ENCODE measurements at places on chromosomes 1 and 21.
A peak's percentile ranks its signal among the peaks of the same experiment; 100 is the strongest.

DNA sequence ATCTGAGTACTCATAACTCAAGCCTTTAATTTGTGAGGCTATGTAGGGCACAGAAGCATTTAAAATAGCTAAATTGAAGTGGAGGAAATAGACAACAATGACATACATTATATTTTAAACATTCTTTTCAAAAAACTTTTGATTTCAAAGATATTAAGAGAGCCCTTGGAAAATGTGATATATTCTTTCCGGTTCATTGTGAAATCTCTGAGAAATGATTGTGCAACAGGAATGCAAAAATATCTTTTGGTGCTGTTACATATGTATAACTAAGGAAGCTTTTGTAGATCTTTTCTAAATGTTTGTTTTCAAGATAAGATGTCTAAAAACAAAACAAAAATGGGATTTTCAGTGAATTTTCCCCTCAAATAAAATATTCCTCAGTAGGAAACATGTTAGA is 185.2 kb downstream of the LEPR start:
- no peak for DNase-seq

DNA sequence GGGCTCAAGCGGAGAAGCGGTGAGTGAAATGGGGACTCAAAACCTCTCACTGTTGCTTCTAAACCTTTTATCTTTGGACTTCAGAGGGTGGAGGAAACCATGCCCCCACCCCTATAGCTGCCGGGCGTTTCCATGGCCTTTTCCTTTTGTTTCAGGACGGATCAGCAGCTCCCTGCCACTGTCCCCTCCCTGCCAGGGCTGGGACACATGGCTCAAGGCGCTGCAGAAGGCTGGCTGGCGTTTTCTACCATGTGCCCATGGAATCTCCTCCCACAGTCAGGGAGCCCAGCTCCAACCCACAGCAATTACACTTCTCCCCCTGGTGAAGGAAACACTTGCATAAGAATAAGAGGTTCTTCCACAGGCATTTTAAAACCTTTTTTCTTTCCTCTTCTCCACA is 812.7 kb downstream of the PLA2G4A start:
- no peak for DNase-seq

- DNase-seq: no peak
Measured at GRCh38 chr1:15874471-15874870, 27.0 kb downstream of the SPEN start.

- no peak for DNase-seq
Measured at GRCh38 chr21:30194701-30195299, 21.1 kb downstream of the CLDN8 start.

- no peak for DNase-seq
Measured at GRCh38 chr1:233901495-233901894, 3.0 kb upstream of the SLC35F3 start.

DNA sequence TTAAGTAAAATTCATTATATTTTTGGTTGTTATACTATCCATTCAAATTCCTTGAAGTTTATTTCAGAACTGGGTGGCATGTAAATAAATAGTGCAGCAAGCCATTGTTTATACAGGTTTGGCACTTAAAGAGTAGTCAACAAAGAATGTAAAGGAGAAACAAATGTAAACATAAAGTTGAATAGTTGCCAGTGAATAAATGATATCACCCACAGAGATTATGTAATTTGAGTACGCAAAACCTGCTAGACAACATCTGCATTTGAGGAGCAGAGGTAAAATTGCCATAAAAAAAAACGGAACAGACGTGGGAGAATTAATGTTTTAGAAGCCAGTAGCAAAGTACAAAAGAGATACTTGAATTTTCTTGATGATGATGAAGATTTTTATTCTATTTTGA is 111.6 kb downstream of the ADGRL2 start:
- DNase-seq: no peak

- no peak for DNase-seq
Measured at GRCh38 chr1:226100436-226101391, 38.2 kb downstream of the H3-3A start.

- DNase-seq: no peak
Measured at GRCh38 chr1:228098323-228098931, 4.7 kb downstream of the C1orf35 start.

- DNase-seq: no peak
Measured at GRCh38 chr1:154408174-154408777, 3.1 kb downstream of the IL6R start.

- no peak for DNase-seq
Measured at GRCh38 chr1:168344517-168344916, 63.8 kb downstream of the TBX19 start.

DNA sequence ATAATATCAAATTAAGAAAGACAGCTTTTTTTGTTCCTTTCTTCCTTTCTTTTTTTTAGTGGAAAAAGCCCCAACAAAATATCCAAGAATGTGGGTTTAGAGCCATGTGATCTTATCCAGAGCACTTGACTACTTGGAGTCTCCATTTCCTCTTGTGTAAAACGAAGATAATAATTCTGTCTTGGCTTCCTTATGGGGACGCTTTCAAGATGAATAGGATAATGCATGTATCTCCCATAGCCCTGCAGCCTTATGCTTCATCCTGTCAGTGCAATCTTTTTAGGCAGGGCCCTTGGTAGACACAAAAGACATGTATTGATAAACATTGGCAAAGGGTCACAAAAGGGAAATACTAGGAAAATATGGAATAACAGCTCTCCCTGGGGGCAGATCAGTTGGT is 34.8 kb downstream of the ZBTB18 start:
- DNase-seq: no peak

DNA sequence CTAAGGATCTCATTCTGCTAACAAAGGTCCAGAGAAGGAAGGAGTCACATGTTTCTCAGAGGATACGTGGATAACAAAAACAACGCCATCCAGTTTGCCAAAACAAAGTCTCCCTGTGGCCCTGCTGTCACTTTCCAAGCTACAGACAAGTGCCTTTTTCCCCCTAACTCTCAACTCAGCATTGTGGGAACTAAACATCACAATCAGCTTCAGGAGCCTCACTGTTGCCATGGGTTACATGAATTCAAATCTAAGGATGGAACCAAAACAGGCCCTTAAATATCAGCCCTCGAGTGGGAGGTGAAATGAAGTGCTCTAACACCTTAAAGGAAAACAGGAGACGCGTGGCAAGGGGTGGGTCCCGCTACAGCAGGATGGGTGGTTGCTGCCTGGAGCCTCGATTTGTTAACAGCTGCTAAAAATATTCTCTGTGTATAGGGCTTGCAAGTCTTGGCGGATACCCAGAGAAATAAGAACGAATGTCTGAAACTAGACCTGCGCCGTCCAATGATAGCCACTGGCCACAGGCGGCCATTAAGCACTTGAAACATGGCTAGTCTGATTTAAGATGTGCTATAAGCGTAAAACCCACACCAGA is 66.4 kb upstream of the SOD1 start:
- no peak for DNase-seq

- DNase-seq: no peak
Measured at GRCh38 chr1:202214089-202214843, 20.7 kb downstream of the LGR6 start.

- DNase-seq: no peak
Measured at GRCh38 chr1:63662841-63663240, 69.6 kb downstream of the PGM1 start.

GRCh38 chr1:59110271-59110670 is 186.6 kb upstream of the FGGY start:
- DNase-seq: no peak

DNA sequence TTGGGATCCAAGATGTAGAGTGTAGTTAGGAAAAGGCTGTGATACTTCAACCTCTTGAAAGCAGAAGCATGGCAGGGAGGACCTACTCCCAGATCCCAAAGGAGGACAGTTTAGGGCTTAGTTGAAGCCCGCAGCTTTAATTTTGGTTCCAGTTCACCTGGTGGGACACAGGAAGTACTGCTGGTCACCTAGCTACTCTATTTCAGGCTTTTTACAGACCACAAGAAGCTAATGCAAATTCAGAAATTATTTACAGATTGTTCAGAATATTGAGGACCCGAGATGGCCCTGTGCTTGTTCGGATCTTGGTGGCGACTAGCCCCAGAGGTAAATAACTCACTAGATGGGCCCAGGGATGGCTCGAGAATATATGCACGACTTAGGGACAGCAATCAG is 6.4 kb upstream of the SMCP start:
- DNase-seq: no peak

GRCh38 chr1:98500324-98500723 is 161.2 kb upstream of the SNX7 start:
- no peak for DNase-seq

- no peak for DNase-seq
Measured at GRCh38 chr21:20639026-20639425, 359.2 kb upstream of the NCAM2 start.

DNA sequence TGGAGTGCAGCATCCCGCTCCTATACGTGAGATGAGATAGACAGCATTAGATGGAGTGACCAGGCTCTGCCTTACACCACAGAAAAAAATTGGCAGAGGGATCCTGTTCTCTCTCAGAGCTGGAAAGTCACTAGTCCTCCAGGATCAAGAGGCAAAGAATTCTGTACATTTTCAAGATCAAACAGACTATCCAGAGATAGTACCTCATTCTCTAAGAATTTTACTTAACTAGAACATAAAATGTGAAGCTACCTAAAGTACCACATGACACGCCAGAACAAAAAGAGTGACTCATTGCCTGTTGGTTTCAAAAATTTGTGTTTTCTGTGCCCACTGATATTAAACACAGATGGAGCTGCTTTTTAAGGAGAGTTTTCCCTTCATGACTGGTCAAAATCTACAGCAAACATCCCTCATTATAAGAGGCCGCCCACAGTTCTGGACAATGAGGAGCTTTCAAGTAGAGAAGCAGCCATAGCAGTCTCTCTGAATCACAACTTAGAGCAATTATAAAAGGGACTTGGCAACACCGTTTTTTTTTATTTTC is 32.3 kb downstream of the CD160 start:
- DNase-seq: peak; percentile 7

DNA sequence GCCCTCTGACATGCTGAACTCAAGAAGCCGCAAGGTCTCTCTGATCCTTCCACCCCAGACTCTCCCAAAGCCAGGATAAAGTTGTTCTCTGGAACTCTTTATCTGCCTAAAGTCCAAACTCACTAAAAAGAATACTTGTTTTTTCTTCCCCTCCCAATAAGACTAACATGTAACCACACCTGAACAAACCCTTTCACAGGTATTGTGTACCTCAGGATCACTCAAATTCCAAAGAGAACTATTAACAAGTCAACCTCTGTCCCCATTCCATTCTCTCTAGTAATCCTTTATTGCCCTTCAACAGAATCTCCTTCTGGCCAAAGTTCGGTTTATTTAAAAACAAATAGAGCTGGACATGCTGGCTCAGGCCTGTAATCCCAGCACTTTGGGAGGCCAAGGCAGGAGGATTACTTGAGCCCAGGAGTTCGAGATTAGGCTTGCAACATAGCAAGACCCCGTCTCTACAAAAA is 4.1 kb upstream of the TOE1 start:
- no peak for DNase-seq

DNA sequence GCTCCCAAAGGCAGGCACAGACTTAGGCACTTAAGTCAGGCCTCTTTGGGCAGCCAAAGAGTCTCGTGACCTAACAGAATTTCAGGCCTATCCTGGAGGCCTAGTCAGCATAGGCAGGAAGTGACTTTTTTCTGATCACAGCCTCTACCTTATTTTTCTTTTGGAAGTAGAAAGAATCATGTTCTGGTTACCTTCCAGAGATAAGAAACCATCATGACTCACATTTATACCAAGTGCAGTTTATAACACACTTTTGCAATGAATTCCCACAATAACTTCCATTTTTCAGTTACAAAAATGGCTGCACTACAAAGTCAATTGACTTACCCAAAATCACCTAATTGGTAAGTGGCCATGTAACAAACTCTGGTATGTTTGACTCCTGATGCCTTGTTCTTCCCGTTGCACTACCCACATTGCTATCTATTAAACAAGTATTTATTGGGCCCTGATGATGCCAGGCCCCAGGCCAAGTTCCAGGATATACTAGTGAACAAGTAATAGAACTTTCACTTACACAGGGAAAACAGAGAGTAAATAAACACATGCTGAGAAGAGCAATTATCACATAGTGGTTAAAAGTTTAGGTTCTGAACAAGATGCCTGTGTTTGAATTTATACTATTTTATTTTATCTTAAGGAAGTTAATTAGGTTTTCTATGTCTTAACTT is 74.3 kb downstream of the SH3GLB1 start:
- DNase-seq: no peak

GRCh38 chr1:15723631-15724246 is 12.3 kb upstream of the SLC25A34 start:
- no peak for DNase-seq

- DNase-seq: no peak
Measured at GRCh38 chr1:207861442-207862177, 49.3 kb downstream of the CD34 start.

DNA sequence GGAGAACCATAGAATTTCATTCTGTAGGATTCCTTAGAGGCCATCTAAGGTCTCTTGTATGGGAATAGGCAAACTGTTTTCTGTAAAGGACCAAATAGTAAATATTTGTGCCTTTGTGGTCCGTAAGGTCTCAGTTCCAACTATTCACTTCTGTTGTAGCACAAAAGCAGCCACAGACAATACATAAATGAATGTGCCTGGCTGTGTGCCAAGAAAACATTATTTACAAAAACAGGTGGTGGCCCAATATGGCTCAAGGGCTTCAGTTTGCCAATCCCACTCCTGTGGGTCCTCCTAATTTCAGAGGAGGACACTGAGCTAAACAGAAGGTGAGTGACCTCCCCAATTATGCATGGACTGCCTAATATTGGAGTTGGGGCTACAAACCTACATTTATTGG is 67.6 kb upstream of the EDEM3 start:
- no peak for DNase-seq

DNA sequence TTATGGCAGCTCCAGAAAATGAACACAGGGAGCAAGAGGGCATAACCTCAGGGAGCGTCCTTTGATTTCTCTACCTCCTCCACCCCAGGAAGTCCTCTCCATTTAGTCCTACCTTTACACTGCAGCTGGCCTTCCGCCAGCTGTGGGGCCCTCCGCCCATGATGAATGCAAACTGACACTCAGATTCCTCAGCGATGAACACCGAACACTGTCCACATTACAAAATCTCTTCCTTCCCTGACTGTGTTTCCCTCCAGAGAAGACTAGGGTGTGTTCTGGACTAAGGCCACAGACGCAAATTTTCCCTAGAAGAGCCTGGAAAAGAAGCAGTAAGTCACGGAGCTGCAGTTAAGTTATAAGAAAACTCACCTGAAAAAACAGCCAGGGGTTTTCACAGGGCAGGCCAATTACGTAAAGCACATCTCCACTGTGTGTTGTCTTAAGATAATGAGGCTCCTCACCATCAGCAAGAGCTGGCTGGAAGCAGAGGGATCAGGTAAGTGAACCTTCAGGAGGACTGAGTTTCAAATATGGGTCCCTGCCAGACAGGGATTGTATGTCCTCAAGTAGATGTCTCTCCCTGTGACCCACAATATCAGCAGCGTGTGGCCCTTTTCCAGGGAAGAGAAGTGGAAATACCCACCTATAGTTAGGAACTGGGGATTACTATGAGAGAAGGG is 46.3 kb upstream of the ATP1B1 start:
- DNase-seq: no peak
